ENCODE measurements at places on chromosomes 11 and 22.

- DNase-seq, result no peak
Observed at GRCh38 chr11:45285250-45285828, 802 bp downstream of the SYT13 start.

- no peak for DNase-seq
Observed at GRCh38 chr11:104394508-104394907, 230.6 kb upstream of the PDGFD start.

GRCh38 chr11:111676878-111677585 is 74.8 kb downstream of the SIK2 start:
- DNase-seq, result no peak

GRCh38 chr11:3049430-3050243 is 7.6 kb downstream of the CARS1 start:
- peak; percentile 89 for DNase-seq

GRCh38 chr11:10322401-10322800 is 17.5 kb downstream of the ADM start:
- no peak for DNase-seq

DNA sequence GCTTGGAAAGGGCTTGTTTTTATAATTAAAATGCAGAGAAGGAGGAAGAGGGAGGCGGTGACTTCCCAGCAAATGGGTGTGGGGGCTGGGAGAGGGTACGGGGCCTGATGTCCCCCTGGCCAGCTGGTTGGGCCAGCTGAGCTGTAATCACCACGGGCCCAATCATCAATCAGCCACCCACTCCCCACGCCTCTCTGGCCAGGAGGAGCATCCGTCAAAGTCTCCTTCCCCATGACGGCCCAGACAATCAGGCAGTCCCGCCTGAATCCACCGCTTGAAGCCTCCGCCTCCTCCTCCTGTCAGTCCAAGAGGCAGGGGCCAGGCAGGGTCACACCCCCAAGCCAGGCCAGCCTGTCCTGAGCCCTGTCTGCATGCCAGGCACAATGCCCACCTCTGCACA is 13.3 kb upstream of the CABP7 start:
- DNase-seq, result no peak

DNA sequence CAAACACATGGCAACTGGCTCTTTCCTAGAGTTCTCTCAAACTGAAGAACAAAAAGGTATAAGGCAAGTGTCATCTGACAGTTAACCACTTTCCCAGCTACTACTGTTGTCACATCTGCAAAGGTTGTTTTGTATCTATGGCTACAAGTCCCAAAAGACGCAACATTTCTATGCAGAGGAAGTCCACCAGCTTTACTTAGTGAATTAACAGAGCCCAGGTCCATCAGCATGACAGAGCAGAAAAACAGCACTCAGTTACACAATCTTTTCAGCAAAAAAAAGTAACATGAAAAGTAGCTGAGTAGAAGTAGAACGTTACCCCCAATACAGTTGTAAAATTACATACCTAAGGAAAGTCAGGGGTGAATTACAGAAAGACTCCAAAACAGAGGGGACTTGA is 12.1 kb downstream of the CPSF7 start:
- DNase-seq, result no peak

GRCh38 chr11:12125609-12126149 is 15.3 kb downstream of the MICAL2 start:
- DNase-seq, result no peak

DNA sequence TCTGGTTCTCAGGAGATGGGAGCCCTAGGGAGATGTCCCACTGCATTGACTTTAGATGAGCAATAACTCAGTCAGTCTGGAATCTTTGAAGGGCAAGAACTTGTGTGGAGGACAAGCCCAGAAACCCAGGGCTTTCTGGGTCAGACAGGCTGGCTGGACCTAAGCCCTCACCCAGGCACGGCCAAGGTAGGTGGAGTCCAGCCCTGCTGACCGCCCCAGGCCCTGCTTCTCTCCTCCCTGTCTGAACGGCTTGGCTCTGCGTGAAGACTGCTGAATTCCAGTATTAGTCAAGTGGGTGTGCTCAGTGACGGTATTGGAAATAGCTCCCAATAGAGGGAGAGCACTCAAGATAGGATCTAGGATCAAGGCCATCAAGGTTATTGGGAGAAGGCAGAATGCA is 6.1 kb downstream of the CXCR5 start:
- DNase-seq, result no peak

DNA sequence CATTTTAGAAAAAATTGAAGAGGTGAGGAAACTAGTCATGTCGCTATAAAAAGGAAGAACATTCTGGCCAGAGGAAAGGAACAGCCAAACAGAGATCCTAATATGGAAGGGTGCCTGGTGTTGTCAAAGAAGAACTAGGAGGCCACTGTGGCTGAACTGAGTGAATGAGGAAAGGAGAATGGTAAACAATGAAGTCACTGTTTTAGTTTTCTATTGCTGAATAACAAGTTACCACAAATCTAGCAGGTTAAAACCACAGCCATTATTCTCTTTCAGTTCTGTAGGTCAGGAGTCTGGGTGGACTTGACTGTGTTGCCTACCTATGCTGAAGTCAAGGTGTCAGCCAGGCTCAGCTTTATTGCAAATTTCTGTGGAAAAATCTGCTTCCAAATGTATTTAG is 549.3 kb upstream of the CCDC90B start:
- DNase-seq, result no peak

- DNase-seq, result no peak
Observed at GRCh38 chr11:31873124-31873523, 62.0 kb upstream of the PAX6 start.

DNA sequence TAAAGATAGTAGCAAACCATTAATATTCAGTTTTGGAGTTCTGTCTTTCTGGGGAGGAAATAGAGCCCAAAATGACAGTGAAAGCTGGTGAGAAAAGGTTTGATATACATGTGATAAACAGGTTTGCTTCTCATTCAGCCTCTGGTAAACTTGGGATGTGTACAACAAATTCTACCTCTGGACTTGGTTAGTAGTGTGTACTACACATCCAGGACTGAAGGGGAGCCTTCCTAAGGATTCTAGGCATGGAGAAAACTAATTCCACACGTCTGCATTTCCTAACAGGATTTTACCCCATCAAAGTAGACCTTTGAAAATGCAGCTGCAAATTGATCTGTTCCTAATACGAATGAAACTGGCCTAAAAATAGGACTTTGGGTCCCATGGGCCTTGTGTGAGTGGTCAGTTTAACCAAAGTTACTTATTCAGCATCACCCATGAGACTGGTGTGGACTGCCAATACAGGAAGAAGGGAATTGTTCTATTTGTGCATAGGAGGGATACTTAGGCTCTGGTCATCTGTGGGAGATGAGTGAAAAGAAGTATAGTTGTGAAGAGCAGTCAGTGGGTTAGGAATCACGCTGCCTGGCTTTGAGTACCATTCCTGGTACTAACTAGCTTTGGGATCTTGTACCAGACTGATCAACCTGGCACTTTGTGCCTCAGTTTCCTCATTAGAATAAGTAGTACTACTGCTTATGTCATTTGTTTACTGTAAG is 74.2 kb downstream of the YAP1 start:
- no peak for DNase-seq

DNA sequence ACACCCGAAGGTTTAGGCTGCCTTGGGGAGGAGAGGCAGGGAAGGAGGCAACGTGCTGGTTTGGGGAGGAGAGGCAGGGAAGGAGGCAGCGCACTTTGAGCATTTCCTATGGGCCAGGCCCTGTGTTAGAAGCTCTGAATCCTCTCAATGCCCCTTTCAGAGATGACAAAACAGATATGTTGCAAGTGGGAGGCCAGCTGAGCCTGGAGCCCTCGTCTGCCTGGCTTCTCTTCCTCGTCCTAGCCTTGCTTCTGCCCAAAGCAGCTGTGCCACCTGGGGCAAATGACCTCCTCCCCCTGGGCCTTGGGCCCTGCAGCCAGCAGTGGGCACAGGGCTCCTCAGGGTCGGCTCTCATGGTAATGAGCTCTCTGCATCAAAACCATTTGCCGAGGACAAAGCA is 15.3 kb upstream of the LRRC32 start:
- no peak for DNase-seq

DNA sequence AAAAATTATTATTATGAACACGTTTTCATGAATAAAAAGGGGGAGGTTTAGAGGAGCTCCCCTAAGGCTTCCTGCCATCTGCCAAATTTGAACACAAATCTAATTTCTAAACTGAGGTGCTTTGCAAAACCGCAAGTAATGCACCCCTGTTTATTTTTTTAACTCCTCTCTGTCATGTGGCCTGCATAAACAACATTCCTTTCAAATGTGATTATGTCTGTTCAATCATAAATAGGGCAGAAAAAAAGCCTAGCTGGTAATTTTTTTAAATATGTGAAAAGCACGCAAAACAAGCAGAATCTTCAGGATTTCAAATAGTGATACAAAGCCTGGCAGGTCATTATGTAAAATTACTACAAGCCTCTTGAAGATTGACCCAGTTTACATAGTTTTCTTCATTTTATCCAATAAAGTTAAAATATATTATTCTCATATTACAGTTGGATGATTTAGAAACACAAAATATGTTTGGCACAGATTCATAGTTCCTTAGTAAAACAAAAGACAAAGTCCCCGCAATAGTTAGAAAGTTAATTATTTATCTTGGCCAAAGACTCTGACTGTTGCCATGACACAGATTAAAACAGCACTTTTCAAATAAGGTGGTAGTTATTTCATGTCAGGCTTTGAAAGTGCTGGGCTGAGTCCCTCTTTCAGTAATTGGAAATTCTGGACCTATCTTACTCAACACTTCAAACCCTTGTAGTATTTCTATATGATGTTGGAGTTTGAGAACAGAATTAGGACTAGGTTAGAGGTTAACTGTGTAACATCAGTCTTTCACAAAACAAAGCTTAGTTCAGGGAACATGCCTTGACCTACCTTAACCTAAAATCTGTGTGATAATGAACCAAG is 200.3 kb upstream of the MPPED2 start:
- no peak for DNase-seq

GRCh38 chr11:102633385-102634026 is 8.4 kb upstream of the MMP20 start:
- DNase-seq, result no peak

DNA sequence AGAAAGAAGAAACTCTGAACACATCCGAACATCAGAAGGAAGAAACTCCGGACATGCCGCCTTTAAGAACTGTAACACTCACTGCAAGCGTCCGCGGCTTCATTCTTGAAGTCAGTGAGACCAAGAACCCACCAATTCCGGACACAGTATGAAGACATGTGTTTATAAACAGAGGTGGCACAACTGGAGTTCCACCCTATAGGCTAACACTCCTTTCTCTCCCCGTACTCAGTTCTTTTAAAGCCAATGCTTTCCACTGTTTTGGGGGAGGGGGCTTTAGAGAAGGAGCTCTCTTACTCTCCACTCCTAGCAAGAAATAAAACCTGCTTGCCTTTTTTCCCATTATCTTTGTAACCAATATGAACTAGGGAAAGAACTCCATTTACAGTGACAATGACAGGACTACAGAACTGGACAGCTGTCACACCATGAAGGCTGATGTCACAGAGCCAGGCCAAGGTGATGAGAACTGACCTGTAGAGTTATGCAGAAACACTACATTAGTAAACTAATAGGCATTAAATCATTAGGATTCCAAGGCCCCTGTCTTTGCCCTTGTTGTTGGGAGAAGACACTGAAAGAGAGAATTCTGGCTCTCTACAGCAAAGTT is 733 bp downstream of the TRIM5 start:
- no peak for DNase-seq

GRCh38 chr11:44300844-44301563 is 8.9 kb downstream of the ALX4 start:
- no peak for DNase-seq

GRCh38 chr22:26394777-26395176 is 34.3 kb upstream of the ASPHD2 start:
- no peak for DNase-seq

DNA sequence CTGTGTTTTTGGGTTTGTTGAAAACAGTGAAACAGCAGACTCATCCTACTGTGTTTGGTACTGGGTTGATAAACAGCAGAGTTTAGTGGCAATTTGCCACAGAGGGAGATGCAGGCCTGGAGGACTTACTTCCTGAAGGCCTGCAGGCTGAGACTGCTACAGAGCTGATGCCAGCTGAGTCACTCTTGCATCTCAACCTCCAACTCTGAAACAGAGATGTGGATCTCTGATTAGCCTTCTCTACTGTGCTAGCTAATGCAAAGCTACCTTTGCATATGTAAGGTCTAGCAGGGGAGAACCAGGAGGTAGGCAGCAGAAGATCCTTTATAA is 14.3 kb downstream of the ATP5MG start:
- no peak for DNase-seq

GRCh38 chr11:44018127-44018521 is 29.7 kb upstream of the ACCSL start:
- no peak for DNase-seq

- no peak for DNase-seq
Observed at GRCh38 chr11:132051704-132052103, 681.3 kb downstream of the NTM start.

DNA sequence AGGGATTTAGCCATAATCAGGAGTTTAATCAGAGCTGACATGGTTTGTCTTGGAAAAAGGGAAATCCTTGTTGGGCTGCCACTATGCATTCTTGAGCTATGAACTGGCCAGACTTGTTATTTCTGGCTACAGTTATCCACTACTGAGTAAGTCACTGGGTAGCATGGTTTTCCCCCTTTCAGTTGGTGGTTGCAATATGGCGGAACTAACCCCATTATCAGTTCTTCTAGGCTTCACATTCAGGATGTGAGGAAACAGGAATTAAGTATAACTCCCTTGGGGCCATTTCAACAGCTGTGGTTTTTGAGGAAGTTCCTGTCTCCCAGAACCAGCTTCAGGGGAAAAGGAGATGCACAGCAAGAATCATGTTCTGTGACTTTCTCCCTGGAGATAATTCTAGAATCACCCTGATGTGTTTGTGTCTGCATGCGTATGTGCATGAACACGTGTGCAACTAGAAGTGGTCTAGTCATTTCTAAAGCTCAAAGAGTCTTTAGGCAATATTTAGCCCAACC is 103.0 kb upstream of the CD44 start:
- no peak for DNase-seq

DNA sequence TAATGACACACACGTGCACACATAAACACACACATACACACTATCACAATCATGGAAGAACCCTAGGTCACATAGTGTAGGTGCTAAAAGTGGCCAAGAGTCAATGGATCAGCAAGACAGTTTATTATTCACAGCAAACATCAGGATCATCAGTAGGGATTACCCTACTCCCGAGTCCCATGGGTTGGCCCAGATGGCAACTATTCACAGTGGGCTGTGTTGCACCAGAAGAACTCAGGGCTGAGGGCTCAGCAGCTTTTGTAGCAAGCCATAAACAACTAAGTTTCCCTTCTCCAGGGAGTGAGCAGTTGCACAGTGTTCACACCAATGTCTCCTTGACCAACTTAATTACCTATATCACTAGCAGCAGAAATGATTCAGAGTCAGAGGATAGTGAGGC is 20.8 kb downstream of the PRDM11 start:
- DNase-seq, result no peak

GRCh38 chr11:67438158-67438902 is 848 bp upstream of the PTPRCAP start:
- DNase-seq, result peak; percentile 80

GRCh38 chr11:2582351-2582945 is 117.3 kb downstream of the KCNQ1OT1 start:
- DNase-seq, result no peak

DNA sequence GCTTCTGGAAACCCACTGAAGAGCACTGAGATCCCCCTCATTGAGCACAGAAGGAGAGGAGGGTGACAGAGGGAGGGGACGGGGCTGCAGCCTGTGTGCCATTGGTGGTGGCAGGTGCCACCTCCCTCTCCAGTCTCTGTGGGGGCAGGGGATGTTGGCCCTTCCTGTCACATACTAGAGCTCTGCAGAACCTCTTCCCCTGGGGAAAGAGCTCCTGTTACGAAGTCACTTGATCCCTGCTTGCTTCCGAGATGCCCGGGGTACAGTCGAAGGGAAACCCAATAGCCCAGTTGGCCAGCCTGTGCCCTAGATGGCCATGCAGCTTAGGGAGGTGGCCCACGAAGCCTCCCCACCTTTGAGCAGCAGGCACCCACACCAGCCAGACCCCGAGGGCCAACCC is 29.4 kb downstream of the DAGLA start:
- DNase-seq, result no peak
